Glomerular endothelial cell (primary cell): ENCODE measurements at places on chromosomes 4 and X.

GRCh38 chr4:180456928-180457327 lies 1786.3 kb upstream of the TENM3 start:
- DNase-seq: no peak

DNA sequence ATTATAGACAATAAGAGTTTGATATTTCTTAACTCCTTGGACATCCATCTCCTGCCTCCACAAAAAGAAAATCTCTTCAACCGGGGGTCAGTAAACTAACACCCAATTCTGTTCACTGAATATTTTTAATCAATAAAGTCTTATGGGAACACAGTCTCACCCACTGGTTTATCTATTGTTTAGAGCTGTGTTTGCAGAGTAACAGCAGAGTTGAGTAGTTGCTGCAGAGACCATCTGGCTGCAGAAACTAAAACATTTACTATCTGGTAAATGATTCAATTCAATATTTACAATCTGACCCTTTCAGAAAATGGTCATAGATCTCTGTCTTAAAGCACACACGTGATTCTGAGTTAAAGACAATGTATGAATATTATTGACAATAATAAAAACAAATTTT lies 94.0 kb downstream of the TMA16 start:
- no peak for DNase-seq

- DNase-seq: no peak
Measured at GRCh38 chr4:182770996-182771514, 146.1 kb downstream of the DCTD start.

- no peak for DNase-seq
Measured at GRCh38 chr4:137896221-137896737, 345.9 kb downstream of the SLC7A11 start.
